D721Med (cell line): ENCODE measurements at places on chromosomes 2 and 18.
A peak's percentile ranks its signal among the peaks of the same experiment; 100 is the strongest.

GRCh38 chr2:104919127-104919526 lies 65.2 kb downstream of the POU3F3 start:
- no peak for DNase-seq

DNA sequence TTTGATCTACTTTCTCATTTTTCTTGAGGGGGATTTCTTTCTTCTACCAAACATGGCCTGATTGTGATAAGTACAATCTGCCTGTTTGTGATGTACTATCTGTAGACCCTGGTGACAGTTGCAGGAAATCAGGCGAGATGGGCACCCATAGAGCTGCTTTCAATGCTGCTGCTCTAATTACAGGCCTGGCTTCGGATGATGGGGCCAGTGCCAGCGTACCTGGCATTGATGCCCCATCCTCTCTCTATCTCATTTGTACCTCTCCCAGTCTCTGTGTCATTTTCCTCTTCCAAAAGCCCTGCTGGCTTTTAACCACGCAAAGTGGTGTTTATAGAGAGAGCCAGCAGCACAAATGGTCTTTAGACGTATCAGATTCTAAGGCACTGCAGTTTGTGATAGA lies 69.9 kb downstream of the KCTD18 start:
- DNase-seq: no peak

GRCh38 chr2:88190808-88191721 lies 20.9 kb downstream of the THNSL2 start:
- DNase-seq: peak; percentile 47

GRCh38 chr2:127044977-127045661 lies 61.8 kb downstream of the BIN1 start:
- DNase-seq: no peak

- DNase-seq: no peak
Observed at GRCh38 chr2:159521272-159521671, 95.1 kb downstream of the BAZ2B start.

DNA sequence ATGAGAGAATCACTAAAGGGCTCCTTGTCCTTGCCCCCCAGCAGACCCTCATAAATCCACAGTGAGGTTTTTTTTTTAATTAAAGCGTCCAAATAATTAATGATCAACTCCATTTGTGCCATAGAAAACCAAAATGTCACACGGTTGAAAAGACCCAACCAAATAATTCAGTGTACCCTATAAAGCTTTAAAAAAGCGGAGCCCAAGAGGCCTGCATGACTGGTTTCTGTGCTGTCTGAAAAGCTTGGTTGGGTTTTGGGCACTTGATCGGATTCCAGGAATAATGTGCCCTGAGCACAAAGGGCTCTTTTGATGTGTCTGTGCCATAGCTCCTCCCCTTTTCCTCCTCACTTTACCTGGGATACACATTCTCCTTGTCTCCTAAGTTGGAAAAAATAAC lies 523.2 kb downstream of the TNS1 start:
- DNase-seq: no peak

- no peak for DNase-seq
Observed at GRCh38 chr2:131121464-131121863, 16.3 kb downstream of the PLEKHB2 start.

GRCh38 chr18:54515149-54515548 lies 75.9 kb upstream of the DYNAP start:
- DNase-seq: no peak

DNA sequence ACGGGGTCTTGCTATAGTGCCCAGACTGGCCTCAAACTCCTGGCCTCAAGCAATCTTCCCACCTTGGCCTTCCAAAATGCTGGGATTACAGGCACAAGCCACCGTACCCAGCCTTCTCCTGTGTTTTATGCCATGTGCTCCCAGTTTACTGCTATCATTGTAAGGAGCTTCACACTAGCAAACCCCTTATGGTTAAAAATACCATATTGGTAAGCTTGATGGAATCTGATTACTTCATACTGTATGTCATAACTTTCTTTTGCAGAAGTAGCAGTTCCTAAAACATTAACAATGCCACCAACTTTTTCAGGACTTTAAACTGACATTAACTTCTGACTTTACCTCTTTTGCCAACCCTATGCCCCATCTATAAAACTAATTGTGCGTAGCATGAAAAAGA lies 36.2 kb downstream of the HAT1 start:
- no peak for DNase-seq

DNA sequence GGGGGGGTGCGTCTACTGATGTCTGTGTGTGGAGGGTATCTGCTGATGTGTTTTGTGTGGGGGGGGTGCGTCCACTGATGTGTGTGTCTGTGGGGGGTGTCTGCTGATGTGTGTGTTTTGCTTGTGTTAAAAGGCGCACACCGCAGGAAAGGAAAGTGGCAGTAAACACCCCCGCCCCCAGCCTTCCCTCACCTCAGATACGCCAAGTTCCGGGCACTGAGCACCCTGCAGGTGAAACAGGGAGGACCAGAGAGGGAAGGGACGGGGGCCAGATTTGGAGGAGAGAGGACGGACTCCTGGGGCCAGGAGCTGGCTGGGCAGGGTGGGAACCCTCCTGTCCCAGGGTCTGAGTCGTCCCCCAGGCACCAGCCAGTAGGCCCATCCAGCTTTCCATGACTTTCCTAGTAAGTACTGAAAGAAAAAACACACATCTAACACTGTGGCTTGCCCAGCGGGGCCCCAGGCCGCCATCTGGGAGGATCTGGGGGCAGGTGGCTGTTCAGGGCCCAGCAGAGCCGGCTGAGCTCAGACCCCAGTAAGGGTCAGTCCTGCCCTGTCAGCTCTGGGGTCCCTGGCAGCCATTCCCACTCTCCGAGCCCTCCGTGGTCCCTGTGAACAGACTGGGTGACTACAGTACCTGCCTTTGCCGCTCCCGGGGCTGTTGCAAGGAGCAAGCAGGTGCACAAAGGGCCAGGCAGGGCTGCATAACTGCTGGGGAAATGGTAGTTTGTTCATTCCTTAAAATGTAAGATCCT lies 126.9 kb downstream of the NFATC1 start:
- no peak for DNase-seq

DNA sequence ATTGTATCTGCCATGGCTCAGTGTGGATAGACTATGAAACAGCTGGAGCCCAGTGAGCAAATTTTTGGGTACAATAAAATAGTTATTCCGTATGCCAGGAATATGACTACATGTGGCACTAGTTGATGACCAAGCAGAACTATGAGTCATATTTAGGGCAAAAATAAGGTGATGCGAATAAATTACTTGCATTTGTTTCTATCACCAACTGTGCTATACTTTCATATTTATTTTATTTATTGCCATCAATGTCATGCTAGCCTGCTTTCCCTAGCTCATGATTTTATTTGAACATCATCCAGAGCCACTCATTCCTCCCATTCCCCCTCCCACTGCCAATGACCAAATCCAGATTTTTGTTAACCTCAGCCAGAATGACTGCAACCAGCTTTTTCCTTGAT lies 13.3 kb upstream of the FAP start:
- DNase-seq: no peak

DNA sequence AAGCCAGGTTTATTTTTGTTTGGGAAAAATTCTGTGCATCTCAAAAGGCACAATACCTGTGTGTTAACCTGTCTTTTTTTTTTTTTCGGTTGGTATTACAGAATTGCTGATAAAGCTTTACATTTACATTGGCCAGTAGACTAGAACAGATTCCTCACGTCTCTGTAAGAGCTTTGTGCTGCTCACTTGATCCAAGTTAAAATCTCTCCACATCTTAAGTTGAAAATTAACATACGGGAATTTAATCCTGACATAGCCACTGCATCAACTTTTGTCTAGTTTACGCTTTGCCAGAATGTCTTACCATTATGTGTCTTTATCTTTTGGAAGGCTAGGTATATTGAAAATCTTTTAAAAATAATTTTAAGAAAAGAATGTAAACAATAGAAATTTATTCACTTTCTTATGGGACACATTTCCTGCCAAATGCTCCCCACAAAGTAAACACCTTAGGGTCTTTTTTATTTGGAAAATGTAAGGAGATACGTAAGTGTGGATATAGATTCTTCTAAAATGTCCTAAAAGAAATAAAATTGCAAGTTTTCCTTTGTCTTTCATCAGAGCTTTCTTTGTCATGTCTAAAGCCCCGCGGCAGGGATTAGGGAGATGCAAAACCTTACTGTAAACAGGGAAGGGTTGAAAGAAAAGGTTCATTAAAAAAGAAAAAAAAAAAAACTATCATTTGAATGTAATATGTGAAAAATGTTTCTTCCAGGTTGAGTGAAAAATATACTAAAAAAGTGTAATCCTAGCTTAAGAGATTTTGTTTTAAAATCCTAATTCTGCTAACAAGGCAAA lies 912.8 kb downstream of the NRXN1 start:
- DNase-seq: no peak

DNA sequence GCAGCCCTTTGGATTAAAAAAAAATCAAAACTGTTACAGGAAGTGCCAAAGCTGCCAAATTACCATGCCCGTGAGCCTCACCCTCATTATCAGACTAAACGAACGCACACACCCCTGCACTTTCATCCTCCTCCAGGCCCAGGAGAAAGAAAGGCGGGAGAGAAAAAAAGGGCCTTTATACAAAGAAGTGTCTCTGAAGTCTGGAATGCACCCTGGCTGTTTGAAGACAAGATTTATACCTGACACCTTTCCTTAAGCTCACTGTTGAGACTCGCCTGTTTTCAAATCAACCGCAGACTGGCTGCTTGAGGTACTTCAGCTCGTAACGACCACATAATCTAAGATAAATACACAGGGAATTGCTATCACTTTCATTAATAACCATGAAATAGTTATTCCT lies 31.0 kb downstream of the EDAR start:
- no peak for DNase-seq

GRCh38 chr18:39172695-39173421 lies 1607.3 kb upstream of the CELF4 start:
- no peak for DNase-seq

DNA sequence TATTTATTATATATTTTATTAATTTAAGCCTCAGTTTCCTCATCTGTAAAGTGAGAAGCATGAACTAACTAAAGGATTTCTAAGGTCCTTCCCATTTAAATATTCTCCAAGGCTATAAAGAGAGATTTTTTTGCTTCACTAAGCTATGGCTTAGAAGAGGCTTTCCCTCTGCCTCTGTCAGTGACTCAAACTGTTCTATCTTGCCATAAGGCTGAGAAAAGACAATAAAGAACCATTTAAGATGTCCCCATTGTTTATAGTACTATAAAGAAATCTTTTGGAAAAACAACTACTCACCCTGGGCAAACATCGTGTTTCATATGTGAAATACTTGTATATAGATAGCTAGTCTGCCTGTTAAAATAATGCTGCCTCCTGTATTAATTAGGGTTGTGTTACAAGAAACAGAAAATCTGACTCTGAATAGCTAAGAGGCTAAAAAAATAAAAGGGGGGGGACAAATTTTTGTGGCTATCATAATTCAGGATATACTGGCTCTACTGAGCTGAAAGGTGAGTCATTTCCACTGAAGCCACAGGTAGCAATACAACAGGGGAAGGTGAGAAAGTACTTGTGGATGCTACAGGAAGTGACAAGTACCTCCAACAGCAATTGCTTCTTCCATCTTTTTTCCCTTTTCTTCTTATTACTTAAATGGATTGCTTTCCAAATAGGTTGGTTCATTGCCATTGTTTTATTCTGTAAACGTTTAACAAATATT lies 25.4 kb downstream of the EPHA4 start:
- DNase-seq: no peak

DNA sequence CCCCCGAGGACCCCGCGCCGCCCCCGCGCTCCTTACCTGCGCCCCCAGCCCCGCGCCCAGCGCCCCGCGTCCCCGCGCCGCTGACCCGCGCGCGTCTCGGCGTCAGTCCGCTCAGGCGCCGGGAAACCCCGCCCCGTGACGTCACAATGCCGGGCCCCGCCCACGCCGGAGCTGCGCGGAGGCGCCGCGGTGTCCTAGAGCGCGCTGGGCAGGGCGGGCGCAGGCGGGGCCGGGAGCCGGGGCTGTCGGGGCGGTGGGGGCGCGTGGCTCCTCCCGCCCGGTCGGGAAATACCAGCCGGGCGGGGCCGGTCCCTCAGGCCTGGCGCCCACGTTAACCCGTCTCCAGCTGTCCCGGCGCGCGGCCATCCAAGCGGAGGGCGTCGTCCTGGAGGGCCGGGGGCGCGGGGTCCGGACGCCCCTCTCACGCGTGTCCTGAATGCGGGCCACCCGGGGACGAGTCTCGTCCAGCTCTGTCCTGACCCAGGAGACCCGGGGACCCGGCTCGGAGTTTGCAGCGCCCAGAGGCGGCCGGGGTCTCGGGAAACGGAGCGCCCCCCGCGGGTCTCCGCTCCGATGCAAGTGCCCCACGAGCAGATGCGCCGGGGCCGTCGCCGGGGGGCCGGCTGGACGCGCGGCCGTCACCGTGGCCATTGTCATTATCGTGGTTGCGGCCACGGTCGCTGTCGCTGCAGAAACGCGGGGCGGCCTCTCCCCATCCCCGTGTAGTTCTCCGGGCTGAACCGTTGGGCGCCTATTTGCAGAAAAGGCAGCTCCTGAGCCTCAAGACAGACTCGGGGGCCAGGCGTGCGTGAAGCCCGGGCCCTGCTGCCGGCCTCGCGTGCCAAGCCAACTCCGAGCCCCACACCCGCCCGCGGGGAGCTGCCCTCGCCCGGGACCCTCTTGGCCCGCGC lies at the start of gene SLC66A2:
TSS of gene SLC66A2 (minus strand) at position 109 of the 911 bp plus-strand sequence. CDS start 727 bp downstream, outside the sequence.
- DNase-seq: peak; percentile 98

DNA sequence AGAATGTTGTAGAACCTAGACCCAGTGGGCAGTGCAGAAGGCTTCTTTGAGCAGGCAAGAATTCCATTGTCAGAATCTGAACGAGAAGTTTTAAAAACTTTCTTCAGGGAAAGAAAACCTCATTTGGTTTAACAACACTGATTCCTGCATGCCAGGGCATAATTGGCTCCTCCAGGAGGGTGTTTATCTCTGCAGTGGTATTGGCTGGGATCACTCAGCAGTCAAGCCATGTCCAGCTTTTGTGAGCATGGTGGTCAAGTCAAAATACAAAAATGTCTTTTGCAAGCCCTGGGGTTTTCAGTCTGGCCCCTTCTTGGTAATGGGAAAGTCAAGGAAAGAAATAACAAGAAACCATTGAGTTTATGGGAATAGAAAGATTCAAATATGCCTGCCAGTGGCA lies 28.3 kb downstream of the FHOD3 start:
- no peak for DNase-seq

DNA sequence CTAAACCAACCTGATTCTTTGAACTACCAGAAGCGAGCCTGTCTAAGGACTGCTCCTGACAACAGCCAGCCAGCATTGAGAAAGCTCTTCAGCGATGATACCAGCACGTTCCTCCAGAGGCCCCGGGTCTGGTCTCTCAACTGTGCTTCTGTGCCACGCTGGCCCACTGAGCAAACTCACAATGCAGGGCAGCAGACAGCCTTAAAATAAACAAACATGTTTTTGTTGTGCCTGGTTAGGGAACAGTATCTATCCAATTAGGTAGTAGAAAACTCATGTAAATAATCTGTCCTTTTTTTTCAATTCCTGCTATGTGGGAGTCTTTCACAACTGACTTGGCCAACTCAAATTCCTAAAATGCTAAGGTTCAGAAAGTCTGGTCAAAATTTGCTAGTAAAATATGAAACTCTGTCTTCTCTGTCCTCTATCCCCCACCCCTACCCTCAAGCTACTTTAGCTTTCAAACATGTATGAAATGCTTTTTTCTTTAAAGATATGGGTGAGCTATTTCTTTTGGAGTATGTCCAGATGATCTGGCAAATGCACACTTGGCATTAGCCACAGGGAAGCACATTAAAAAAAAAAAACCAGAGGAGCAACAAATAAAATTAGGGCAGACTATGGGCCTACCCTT lies 21.4 kb upstream of the EML4 start:
- DNase-seq: no peak
